Endothelial cell (in vitro differentiated cells): ENCODE measurements at places on chromosomes 4 and X. TPM values are rescaled to one million over a fixed set of nuclear protein-coding genes. Genes with fewer than 3 reads are reported as not detected.

MCUB gene
- total RNA-seq = 44.9 TPM

GIMD1 gene
- not detected for total RNA-seq

DNA sequence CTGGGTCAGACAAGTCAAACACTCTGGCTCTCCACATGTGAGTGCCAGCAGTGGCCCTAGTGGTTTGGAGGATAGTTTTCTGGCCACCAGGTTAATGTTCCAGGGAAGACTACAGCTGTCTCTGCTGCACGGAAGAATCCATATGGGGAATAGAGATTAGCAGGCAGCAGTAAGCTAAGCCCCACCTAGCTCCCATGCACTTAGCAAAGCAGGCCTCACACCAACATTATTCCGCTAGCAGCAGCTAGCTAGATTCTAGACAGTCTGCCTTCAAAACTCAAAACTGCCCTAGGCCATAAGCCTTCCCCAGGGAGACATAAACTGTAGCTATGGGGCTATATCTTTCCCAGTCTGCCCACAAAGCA is 203.4 kb downstream of the CHIC1 start:
- H3K4me3 ChIP-seq = no peak overlapping the region
- H3K36me3 ChIP-seq = no peaks in the 10 kb centered on the region
- H3K27me3 ChIP-seq = no peaks in the 10 kb centered on the region
- no peak overlapping the region for H3K27ac ChIP-seq

- DNase-seq = no peak
- no peak overlapping the region for H3K4me3 ChIP-seq
- H3K27me3 ChIP-seq = no peaks in the 10 kb centered on the region
- no peak overlapping the region for H3K27ac ChIP-seq
Observed at GRCh38 chr4:157358439-157358838, 137.9 kb downstream of the GRIA2 start.

WNK3 gene
- total RNA-seq = 12.5 TPM

DNA sequence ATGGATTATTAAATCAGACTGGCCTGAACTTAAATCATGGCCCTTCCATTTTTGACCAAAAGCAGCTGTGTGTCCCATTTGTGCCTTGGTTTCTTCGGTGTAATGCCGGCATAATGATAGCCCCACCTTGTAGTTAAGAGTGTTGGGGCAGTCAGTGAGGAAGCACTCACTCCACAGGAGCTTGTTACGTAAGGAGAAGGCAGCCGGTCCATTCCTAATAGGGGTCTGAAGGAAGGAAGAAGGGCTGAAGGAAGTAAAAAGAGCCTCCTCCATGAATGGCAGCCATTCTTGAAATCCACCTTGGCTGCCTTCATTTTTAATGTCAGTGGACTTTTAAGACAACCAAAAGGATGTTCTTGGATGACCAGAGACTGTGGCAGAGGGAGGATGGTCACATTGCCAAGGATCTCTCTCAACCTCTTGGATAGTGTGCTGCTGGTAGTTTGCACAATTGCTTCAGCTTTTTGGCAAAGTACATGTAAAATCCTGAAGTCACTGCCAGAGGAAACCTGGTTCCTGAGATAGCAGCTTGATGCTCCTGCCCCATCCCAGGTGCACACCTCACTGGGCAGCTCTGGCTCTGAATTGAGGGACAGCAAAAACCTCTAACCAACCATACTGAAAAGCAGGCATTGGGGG is 113.5 kb downstream of the PTTG2 start:
- peaks cover 2% of the 10 kb centered on the region for H3K27me3 ChIP-seq
- no peak overlapping the region for H3K4me3 ChIP-seq
- H3K4me1 ChIP-seq = peaks cover 48% of the 10 kb centered on the region
- H3K36me3 ChIP-seq = no peaks in the 10 kb centered on the region
- H3K27ac ChIP-seq = no peak overlapping the region

- DNase-seq = peak; percentile 3
- peaks cover 8% of the 10 kb centered on the region for H3K27me3 ChIP-seq
- peaks cover 39% of the 10 kb centered on the region for H3K4me1 ChIP-seq
- H3K27ac ChIP-seq = peak overlapping the region; percentile 82
- peak overlapping the region; percentile 98 for H3K4me3 ChIP-seq
- peaks cover 11% of the 10 kb centered on the region for H3K36me3 ChIP-seq
Observed at GRCh38 chr4:151324124-151324751, 1.2 kb downstream of the SH3D19 start.

DNA sequence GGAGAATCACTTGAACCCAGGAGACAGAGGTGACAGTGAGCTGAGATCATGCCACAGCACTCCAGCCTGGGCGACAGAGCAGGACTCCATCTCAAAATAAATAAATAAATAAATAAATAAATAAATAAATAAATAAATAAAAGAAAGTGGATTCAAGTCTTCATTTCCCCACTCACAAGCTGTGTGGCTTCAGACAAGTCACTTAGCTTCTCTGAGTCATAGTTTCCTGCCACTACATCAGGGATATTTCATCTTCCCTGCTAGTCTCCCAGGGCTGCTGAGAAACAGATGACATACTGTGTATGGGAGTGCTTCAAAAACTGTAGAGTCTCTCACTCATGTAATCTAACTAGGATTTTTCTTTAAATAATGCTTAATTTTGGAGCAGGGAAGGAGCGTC is 37.2 kb downstream of the TBC1D9 start:
- no peak for DNase-seq
- H3K27ac ChIP-seq = peak overlapping the region; percentile 5
- no peaks in the 10 kb centered on the region for H3K36me3 ChIP-seq
- peaks cover 9% of the 10 kb centered on the region for H3K4me1 ChIP-seq
- H3K27me3 ChIP-seq = no peaks in the 10 kb centered on the region

DNA sequence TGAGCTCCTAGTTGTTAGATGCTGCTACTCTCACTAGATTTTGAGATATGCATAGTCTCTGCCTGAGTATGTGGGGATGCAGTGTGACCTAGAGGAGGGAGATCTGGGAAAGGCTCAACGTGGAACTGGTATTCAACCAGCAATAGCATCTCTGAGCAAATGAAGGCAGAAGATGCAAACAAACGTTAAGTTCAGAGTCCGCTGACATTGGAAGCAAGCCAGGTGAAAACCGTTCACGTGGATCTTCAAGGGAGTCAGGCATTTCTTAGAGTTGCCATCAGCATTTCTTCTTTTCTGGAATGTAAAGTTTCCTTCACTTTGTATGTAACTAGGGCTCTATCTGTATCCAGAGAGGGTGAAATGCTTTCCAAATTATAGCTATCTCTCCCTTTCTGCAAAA is 59.9 kb downstream of the C4orf51 start:
- no peak overlapping the region for H3K4me3 ChIP-seq
- no peak overlapping the region for H3K27ac ChIP-seq
- H3K27me3 ChIP-seq = peaks cover 7% of the 10 kb centered on the region
- H3K36me3 ChIP-seq = no peaks in the 10 kb centered on the region

DNA sequence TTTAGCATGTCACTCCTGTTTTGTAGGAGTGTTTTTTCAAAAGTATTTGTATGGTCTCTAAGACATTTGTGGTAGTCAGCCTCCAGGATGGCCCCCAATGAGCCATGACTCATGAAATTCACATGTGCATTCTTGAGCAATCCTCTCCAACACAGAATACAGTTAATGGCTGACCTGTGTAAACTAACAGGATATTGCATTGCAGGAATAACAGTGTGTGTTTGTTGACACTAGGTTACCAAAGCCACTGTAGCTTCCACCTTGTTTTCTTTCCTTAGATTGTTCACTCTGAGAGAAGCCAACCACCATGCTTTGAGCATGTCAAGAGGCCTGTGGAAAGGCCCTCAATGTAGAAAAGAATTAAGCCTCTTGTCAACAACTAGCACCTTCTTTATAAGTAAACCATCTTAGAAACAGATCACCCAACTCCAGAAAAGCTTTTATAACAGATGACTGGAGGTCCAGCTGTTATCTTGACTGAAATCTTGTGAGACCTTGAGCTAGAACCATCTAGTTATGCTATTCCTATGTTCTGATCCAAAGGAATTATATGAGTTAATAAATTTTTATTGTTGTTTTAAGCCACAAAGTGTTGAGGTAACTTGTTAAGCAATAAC is 28.5 kb downstream of the TBCK start:
- peaks cover 7% of the 10 kb centered on the region for H3K4me1 ChIP-seq
- H3K36me3 ChIP-seq = peaks cover 3% of the 10 kb centered on the region
- no peaks in the 10 kb centered on the region for H3K27me3 ChIP-seq
- no peak overlapping the region for H3K4me3 ChIP-seq
- peak overlapping the region; percentile 94 for H3K27ac ChIP-seq
